GM13976 (cell line): ENCODE measurements at places on chromosomes 7 and 10.

- DNase-seq = no peak
Measured at GRCh38 chr7:25750744-25751508, 401.1 kb upstream of the NFE2L3 start.

DNA sequence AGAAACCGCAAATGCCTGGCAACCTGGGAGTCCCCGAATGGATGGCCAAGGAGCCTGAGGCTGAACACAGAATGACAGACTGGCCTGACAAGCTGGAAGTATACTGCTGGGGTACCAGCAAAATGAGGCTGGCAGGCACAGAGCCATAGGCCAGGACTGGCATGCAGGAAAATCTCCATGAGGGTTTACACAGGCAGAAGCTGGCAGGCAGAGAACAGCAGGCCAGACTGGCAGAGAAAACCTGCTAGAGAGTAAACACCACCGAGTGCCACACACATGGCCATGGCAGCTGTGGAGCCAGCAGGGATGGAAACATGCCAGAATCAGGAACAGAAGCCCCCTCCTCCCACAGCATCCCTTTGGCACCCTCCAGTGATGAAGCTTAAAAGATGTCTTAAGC is 63.4 kb downstream of the CRPPA start:
- no peak for DNase-seq

DNA sequence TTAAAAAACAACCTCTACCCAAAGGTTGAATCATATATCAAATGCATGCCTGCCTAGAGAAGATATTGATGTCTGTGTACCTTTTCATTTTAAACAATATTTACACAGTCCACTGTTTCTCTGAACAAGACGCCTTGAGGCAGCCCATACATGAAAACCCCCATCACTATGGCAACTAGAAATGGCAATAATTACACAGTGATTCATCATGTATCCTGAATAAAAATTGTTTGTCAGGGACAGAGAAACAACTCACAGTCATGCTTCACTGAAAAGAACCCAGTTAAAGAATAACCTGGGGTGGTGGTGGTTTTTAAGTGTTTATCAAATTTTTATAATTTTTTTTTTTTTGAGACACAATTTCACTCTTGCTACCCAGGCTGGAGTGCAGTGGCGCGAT is 19.7 kb downstream of the DNAJC12 start:
- DNase-seq = no peak

GRCh38 chr10:75648854-75649253 is 217.4 kb downstream of the LRMDA start:
- DNase-seq = no peak

DNA sequence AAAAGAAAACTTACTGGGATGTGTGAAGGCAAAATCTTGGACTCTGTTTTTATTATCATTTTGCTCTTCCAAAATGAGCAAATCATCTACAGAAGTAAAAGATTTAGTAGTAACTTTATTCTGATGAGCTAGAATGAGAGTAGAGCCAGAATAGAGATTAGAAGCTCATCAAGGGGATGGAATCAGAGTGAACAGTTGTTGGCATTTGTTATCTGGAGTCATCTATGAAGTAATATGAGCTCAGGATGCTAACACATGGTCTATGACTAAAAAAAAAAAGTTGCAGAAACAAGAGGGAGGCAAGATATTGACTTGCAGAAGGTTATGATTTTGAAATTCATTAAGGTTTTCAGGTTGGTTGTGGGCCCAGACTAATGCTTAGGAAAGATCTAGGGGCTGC is 409.1 kb upstream of the ETV1 start:
- no peak for DNase-seq

GRCh38 chr10:31875608-31876007 is 53.0 kb downstream of the ARHGAP12 start:
- no peak for DNase-seq

GRCh38 chr7:69681181-69681580 is 82.9 kb downstream of the AUTS2 start:
- no peak for DNase-seq
